Hypothalamus (tissue), 51 donors: ENCODE measurements at places on chromosomes 3 and 15.

GRCh38 chr3:123394391-123395020, 54.4 kb downstream of the ADCY5 start:
- DNase-seq: no peak

DNA sequence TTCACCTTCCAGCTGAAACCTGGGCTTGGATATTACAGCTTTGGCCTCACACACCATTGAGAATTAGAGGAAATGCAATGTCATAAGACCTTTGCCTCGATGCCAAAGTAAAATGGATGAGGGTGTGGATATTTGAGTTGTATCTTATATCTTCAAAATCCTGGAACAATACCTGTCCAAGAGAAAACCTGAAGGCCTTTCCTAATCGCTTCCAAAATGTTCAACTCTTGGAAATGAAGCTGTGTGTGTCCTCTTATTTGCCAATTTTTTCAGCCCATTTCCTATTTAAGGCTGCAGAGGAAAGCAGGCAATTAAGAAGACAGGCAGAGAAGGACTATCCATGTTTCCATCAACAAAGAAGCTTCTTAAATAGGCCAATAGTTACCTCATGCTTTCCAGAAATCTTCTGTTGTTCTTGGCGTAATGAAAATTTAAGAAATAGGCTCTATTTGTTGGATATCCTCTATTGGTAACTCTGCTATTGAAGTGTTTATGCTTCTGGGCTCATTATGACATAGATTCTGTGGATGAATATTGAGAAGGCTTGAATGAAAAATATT, 99.5 kb upstream of the ZBTB20 start:
- DNase-seq: no peak

DNA sequence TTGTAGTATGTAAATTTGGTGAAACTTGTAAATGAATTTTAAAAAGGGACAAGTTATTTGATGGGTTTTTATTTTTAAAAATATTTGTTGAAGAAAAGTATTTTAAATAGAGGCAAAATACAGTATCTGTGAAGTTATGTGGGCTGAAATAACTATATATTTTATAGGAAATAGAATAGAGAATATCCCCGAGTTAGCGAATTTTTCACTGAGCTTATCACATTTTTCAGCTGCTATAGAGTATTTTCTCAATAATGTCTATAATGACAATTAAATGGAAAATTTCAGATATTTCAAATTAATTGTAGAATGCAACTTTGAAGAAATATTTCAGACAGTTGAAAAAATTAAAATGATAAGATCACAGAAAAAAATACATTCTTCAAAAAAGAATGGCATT, 166.4 kb upstream of the TP63 start:
- DNase-seq: no peak

DNA sequence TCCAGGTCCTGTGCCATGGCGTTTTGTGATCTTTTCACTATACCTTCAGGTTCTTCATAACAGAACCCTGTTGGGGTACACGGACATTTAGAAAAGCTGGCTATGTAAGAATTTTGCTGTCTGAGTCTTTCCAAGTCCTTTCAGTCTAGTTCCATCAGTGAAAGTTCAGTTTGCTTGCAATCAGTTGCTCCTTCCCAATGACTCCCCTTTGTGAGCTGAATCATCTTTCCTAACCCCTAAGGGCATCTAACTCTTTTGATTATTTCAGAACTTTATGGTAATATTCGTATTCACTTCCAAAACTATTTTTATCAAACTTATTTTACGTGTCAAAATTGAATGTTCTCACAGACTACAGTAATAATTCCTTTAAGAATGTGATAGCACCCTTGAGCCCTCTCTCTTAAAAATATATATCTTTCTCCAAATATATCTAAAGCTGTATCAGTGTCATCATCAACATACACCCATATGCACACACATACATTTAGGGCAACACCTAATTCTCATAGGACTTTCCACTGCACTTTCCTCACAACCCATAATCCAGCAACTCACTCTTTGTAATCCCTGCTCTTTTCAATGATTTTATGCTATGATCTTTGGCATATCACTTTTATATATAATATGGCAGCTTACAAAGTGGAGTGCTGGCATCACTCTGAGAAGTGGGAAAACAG, 263.7 kb downstream of the GBE1 start:
- no peak for DNase-seq

DNA sequence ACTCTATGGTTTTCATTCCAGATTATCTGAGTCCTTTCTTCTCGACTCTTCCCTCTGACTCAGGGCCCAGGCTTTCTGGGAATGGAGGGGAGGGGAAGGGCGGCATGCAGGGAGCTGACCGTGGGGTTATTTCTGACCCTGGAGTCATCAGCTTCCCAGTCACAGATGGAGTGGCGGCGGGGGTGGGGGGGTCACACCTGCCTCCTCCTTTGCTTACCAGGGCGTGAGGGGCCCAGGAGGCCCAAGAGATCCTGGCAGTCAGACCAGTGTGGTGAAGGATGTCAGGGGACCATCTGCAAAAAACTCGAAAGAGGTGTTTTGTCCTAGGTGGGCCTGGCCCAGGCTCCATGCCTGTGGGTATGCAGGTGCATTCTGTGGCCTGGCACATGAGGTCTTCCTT, 996 bp upstream of the XIRP1 start:
- DNase-seq: no peak
